ENCODE measurements at places on chromosomes 6 and 20. TPM values are rescaled to one million over a fixed set of nuclear protein-coding genes. Genes with fewer than 3 reads are reported as not detected.

Gene METTL24
- not detected for total RNA-seq

Gene ACTR5
- total RNA-seq = 8.7 TPM

Gene PDE10A
- total RNA-seq = 22.6 TPM

Gene LPA
- 0.10 TPM for total RNA-seq

Gene BANF2
- not detected for total RNA-seq

Gene FAM209B
- total RNA-seq = 0.33 TPM

Gene NEURL2
- total RNA-seq = 0.99 TPM

Gene RNF182
- total RNA-seq = 2.6 TPM

Gene PPDPF
- 376 TPM for total RNA-seq

Gene LKAAEAR1
- total RNA-seq = 2.4 TPM

Gene FLRT3
- total RNA-seq = 2.4 TPM

Gene GLYATL3
- not detected for total RNA-seq

Gene MROH8
- 1.1 TPM for total RNA-seq

Gene BMP2
- total RNA-seq = 0.24 TPM

Gene TMEM74B
- total RNA-seq = 3.8 TPM

Measured in A549 treated with AZD2906 at 1 μM for 4 hours (cell line).